ENCODE measurements at places on chromosomes 11 and 22.

DNA sequence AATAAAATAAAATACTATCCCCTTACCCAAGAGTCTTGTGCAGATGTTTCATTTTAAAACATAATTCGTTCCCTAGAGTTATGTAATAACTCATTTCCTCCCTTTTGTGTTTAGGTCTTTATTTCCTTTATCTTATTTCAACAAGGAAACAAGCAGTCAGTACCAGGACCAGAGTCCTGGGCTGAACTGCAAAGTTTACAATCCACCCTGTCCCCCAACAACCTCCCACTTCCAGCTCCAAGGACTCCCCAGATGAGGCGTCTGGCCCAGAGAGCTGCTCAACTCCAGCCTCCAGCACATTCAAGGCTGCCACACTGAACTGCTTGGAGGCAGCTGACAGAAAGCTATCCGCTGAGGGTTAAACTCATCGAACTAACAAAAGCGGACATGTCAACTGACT, 4.5 kb downstream of the POLDIP3 start:
- DNase-seq: no peak

GRCh38 chr11:88087337-88087736, 87.9 kb downstream of the RAB38 start:
- DNase-seq: no peak

DNA sequence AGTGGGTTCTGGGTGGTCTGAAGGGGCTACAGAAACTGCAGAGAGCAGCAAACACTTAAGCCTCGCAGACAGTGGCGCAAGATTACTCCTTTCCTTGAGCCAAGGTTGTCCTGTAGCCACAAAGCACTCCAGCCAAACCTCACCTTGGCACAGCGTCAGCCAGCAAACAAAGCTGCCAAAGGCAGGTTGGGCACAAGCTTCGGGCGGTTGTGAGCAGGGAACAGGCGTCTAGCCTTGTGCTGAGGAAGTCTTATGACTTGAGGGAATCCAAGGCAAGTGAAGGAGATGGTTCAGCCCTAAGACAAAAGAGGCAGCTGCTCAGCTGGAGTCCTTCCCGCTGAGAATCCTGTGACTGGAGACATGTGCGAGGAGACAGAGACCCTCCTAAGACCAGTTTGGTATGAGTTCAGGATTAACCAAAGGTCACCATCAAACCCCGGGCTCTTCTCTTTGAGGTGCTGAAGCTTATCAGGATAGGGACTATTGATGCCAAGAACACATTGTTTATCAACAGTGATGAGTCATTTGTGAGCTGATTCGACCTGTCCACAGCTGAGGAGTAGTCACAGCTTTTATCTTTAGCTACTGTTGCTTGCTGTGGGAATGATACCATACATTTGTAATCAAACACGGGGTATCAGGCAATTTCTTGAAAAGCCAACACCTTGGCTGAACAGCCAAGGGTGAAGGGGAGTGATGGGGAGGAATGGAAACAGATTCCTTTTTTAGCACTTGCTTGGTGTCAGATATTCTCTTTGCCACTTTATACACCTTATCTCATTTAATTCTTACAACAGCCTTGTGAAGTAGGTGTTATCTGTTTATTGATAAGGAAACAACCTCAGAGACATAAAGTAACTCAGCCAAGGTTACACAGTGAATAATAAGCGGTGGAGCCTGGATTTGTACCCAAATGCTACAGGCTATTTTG, 4.6 kb downstream of the ADM start:
- no peak for DNase-seq

- DNase-seq: no peak
These were observed 111.3 kb upstream of the OR4B1 start for GRCh38 chr11:48105096-48105990.

GRCh38 chr22:30087611-30088010, 7.3 kb downstream of the HORMAD2 start:
- no peak for DNase-seq

GRCh38 chr11:80165744-80166143, 724.9 kb upstream of the TENM4 start:
- no peak for DNase-seq

DNA sequence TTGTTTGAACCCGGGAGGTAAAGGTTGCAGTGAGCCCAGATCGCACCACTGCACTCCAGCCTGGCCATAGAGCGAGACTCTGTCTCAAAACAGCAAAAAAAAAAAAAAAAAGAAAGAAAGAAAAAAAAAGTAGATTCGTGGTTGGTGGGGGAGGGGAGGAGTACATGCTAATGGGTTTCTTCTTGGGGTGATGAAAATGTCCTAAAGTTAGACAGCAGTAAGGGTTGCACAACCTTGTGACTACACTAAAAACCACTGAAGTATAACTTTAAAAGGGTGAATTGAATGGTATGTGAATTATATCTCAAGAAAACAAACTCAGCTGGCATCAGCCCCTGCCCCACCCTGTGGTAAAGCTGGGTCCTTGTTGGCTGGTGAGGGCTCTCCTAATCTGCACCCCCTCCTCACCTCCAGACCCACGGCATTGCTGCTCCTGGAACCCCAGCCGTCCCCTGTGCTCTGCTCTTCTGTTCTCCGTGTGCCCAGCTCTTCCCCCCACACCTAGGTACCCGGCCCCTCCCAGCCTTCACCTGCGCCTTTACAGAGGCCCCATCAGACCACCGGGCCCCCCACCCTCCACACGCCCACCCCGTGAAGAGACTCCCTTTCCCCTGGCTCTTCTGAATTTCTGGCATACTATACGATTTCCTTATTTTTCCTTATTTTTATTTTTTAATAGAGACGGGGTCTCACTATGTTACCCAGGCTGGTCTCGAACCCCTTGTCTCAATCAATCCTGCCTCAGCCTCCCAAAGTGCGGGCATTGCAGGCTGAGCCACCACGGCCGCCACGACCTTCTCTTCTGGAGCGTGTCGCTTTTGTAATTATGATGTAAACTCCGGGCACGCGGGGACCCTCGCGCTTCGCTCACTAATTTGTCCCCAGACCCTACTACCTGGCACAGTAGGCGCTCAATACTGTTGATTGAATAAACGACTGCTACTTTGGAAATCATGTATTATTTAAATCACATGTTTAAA, 924 bp upstream of the FADD start:
- DNase-seq: no peak
